ENCODE measurements at places on chromosomes 6 and 20.

DNA sequence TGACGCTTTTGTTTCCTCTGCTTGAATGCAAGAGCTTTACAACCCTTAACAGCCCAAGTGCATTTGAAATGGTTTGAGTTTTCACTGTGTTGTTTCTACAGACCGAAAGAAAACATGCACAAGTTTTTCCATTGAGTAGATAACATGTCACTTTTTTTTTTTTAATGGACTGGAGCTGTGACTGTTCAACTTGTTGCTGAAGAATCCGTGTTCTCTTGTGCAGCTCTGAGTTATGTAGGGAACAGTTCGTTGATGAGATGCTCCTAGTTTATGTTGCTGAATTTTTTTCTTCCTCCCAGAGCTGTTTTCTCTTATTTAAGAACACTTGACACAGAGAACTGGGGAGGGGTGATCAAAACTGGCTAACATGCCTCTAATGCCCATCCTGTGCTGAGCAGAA lies 89.3 kb downstream of the DTD1 start:
- no peak for DNase-seq

DNA sequence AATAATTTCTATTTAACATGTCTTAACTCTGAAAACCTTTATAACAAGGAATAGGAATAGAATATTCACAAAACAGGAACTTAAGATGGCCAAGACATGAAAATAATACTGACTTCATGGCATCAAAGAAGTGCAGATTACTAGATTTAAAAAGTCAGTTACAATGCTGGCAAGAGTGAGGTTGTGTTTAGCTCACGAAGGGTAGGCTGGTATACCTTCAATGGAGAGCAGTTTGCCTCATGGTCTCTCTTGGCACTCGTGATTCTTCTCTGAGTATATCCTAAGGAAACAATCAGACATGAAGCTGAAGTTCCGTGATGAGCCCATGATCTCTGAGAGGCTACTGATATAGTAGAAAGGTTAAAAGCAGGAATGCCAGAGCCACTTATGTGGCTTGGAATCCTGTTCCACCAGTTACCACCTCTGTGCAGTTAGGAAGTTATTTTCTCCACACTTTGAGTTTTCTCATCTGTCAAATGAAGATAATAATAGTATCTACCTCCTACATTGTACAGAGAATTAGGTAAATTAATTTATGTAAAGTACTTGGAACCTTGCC lies 7.2 kb downstream of the NCOA7 start:
- no peak for DNase-seq

- no peak for DNase-seq
Measured at GRCh38 chr20:13822459-13822858, 37.6 kb downstream of the NDUFAF5 start.

GRCh38 chr20:62522748-62523396 lies 47.1 kb upstream of the GATA5 start:
- DNase-seq = no peak

DNA sequence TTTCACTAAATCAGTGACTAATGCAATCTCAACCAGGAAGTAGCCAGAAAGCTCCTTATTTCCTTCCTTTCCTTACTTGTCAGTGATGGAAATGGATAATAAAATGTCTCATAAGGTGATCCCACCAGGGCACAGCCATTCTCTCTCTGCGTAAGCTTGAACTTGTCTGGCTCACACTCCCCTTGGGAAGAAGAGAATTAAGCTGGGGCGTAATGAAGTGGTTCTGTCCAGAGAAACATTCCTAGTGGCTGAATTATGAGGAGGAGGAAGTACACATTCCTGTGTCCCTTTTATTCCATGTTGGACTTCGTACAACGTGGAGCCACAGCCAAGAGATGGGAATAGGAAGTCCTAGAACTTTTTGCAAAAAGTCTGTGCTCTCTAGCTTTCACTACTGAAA lies 93.7 kb downstream of the MTHFD1L start:
- no peak for DNase-seq

DNA sequence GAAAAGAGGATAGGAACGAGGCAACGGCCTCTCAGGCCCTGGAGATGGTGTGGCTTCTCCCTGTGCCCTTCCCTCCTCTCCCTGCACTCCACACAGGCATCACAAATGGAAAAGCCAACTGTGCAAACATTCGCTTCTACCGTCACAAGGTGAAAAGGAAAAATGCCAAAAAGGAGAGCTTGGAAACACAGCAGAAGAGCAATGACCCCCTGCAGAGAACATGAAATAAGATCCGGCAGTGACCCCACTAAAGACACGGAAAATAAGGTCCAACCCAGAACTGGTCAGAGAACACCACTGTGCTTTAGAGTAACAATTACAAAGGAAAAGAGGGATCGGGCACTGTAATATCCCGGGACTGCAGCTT lies 63.0 kb downstream of the SLC22A23 start:
- no peak for DNase-seq

DNA sequence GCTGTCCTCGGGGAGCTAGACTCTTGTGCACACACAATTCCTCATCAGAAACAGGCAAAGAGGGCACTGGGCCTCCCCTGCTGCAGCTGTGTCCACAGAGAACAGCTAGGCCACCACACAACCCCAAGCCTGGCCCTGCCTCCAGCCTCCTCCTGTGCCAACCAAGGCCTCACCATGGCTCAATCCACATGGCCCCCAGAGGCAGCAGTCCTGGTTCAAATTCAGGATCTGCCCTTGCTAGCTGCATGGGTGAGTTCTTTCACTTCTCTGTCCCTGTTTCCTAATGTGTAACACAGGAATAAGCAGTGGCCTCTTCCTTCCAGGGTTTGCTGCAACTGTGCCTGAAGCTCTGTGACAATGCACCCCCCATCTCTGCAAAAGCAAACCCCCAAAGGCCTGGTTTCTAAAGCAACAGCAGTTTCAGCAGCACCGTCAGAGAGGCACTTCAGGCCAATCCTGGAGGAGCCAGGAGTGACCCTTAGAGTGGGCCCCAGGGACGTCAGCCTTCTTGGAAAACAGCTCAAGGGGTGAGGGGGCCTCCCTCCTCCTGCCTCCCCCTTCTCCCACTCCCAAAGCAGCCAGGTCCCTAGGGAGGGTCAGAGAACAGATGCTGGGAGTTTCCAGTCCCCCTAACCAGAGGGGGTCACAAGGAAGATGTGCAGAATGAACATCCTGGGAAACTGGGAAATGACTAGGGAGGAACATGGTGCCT lies 2.2 kb downstream of the ADISSP start:
- no peak for DNase-seq

DNA sequence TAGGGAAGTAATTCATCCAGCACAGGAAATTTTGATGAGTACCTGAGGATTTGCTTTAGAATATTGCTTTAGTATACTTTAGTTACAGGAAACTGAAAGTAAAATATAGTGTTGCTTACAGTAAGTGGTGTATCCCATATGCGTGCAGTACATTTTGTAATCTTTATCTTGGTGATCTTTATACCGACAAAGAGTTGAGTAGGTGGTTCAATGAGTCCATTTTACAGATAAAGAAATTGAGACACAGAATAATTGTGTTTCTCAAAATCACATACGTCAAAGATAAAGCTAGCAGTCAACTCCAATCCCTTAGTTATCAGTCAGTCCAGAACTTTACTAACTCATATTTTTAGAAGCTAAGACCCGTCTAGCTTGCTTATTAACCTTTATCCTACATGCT lies 65.8 kb upstream of the E2F3 start:
- DNase-seq = peak; percentile 13

All from CD4-positive, alpha-beta T cell treated with Interleukin-12 subunit alpha and Interleukin-12 subunit beta, for 1 hour (primary cell).